ENCODE measurements at places on chromosomes 5 and 9.

DNA sequence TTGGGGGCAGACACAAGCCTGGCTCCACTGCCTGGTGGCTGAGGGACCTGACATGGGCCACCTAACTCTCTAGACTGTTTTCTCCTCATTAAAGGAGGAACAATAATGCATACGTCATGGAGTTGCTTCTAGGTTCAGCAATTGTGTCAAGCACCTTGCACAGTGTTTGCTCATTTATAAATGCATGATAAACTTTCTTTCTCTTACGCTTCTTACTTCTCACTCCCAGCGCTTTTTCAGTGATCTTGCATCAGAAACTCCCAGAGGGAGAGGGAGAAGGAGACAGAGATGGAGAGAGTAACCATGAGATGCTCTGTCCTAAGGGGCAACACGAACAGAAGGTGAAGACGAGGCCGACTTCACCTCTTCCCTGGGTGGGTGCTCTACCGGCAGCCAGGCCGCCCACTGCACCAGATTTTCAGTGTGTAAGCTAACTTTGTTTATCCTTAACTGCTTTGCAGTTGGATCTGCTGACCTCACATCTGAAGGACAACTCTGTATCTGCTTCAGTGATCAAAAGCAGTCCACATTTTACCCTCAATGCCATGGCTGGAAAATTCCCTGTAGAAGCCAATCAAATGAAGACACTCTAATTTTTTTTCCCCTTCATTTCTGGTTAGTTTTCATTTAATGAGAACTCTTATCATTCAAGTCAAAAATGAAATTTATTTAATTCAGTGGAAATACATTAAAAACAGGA is 35.3 kb downstream of the MED27 start:
- DNase-seq = no peak

DNA sequence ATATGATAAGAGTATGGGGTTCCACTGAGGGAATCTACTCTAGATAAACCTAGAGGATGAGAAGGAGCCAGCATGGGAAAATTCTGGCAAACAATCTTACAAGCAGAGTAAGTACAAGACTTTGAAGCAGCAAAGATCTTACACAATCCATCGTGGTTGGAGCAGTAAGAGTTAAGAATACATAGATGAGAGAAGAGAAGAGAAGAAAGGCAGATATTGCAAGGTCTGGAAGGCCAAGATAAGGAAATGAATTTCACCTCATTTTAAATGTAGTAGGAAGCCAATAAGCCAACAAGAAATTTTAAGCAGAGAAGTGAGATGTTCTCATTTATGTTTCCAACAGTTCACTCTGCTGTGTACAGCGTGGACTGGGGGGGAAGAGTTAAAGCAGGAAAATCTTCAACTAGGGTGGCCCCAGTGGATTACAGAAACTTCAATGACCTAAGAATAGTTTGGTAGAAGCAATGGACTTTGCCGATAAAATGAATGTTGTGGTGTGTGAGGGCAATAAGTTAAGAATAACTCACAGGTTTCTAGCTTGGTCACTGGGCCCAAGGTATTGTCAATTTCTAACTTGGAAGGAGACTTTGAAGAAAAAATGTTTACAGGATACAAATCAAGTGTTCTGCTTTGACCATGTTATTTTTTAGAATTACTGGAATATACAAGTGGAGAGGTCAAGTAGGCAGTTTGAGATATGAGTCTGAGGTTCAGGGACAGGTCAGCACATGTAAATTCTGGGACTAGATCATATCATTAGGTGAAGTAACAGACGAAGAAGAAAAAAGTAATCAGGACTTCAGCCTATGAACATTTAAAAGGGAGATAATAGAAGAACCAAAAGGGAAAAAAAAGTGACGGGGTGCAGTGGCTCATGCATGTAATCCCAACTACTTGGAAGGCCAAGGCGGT is 12.1 kb upstream of the ISOC1 start:
- no peak for DNase-seq

DNA sequence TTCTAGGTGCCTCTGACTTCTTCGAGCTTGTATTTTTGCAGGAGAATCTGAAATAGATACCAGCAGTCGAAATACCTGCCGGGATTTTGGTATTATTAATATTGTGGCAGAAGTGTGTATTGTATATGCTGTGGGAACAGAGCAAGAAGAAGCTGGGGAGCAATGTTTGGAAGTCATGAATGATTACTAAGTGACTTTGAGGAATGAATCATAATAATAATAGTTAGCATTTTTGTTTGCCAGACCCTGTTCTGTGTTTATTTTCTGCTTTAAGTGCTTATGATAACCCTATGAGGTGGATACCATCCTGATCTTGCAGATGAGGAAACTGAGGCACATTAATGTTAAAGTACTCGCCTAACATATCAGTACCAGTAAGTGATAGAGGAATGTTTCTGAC is 32.4 kb downstream of the RAB24 start:
- no peak for DNase-seq

- no peak for DNase-seq
These were observed 107.9 kb downstream of the RASGRF2 start for GRCh38 chr5:81068063-81068462.

- no peak for DNase-seq
These were observed 20.0 kb downstream of the C5orf47 start for GRCh38 chr5:174008922-174009321.

DNA sequence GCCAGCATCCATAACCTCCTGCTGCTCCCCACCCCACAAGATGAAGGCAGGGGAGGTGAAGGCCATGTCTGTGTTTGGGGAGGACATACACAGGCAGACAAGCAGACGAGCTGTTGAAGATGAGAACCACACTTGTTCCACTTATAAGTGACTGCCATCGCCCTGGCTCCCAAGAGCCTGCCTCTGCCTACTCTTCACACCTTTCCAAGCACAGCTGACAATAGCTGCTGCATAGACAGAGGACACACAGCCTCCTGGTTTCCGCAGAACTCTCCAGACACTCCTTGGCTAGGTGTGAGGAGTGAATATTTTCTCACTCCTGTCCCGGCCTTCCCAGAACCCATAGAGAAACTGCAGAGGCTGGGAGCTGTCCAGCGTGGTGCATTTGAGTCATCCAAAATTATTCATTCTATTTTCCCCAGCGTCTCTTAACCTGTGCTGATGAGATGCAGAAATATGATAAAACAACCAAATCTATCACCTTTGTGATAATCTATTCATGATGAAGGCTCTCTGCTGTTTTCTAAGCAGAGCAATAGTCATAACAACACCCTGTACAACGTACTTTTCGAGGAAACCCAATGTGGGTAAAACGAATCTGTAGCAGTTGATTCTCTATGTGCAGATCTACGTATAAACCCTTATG is 24.7 kb downstream of the KLF9 start:
- DNase-seq = no peak

- DNase-seq = no peak
These were observed 11.8 kb downstream of the NR5A1 start for GRCh38 chr9:124495126-124496074.

DNA sequence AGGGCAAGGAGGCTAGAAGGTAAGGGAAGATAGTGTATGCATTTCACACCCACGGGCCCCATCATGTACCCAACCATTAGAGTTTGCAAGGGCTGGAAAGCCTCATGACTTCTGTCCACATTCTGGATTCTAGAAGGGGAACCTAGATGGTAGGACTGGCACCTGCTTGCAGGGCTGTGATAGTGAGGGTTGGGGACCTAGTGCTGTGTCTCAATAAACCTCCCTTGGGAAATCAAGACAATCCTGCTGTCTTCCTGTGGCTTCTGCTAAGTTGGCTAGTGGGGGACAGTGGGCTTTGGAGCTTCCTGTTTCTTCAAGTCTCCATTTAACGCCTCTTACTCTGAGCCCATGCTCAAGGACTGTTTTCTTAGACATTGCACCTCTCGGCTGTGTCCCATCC is 43.6 kb upstream of the SYNPO start:
- no peak for DNase-seq

DNA sequence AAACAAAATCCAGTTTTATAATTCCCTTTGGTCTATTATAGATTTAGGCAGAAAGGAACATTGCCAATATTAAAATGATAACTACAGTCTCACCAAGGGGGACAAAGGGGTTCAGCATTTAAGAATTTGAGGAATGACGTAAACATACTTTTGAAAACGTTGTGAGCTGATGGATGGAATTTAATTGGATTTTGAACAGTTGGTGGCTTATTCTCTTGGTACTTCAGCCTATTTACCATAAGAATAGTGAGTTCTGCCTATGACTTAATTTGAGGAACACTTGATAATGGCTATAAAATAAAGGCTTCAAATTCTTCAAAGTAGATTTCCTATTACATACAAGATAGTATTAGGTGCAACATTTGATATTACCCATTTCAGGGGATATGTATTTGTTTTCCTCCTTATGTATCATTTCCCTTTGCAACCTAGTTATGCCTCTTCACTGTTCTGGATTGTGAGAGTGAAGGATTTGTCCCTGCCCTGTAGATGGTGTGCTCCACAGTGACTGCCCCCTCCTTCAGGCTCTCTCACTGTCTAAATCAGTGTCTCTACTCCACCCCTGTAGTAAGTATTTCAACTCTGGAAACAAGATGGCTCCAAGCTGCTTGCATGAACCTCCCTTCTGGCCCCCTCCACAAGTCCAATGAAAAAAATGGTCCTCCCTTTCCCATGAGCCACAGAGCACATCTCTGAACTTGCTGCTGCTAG is 225.6 kb downstream of the ARHGEF28 start:
- DNase-seq = no peak

GRCh38 chr5:14327624-14328023 is 184.5 kb downstream of the TRIO start:
- no peak for DNase-seq

DNA sequence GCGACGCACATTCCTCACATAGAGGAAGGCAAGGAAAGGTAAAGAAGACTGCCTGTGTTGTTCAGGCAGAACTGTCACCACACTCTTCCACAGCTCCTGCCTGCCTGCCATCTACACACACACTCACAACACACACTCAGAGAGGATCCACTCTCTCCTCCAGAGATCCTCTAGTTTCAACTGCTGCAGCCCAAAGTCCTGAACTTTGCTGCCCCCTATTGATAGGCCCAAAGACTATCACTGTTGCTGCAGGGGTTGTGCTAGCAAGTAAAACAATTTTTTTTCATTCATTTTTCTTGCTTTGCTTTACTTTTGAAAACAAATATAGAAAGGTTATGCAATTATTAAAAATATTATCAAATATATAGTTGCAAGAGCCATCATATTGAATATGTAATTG is 5.9 kb upstream of the CFAP90 start:
- DNase-seq = peak; percentile 31

DNA sequence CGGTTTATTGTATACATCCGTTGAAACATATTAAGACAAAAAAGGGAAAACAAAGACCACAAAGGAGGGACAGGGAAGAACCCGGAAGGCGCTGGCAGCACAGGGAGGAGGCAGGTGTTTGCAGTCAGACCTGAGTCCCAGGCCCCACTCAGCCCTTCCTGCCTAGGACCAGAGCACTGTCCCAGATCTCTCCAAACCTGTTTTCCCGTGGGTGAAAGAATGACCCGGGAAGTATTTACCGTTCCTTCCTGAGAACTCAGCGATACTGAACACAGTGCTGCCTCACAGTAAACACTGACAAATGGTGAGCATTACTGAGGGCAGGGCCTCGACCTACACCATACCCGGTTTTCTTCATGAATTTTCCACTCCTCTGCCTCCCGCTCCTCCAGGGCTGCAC is 1.2 kb downstream of the ABO start:
- DNase-seq = no peak

DNA sequence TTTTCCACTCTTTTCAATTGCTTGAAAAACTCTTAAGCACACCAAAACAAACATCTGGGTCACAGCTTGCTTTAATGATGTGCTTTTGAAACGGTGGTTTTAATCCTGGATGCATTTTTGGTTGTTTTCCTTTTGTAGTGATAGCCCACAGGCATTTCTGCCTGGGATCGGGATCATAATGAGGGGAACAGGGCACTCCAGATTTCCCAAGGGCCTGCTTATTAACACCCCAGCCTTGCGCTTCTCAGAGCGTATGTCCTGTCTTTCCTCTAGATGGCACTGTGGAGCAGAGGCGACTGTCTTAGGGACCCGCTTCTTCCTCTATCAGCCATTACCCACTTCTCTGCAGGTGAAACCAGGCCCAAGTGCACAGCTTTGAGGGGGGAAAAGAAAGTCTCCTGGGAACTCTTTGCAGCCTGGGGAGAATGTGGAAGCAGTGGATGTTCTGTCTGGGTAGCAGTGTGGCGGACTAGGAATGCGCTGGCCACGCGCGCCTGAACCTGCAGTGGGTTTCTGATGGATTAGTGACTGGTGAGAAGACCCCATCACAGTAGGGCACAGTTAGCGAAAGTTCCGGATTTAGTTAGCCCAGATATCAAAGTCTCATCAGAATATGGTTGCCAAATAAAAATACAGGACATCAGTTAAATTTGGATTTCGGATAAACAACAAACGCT is 190.1 kb downstream of the GNA14 start:
- peak; percentile 22 for DNase-seq

DNA sequence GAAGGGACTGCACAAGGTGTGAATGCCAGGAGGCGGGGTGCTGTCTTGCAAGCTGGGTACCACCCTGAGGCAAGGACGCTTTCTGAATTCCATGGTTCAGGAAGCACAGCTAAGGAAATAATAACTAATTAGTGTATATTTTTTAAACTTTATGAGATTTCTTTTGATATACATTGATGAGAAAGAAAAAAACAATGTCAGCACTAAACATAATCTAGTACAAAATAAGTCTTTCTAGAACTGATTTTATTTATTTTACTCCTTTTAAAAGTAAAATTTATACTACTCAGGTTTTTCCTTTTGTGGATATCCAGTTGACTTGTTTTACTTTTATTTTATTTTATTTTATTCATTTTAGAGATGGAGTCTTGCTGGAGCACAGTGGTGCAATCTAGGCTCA is 3.6 kb downstream of the DNAJC21 start:
- no peak for DNase-seq

- DNase-seq = no peak
These were observed 1100.4 kb upstream of the EDIL3 start for GRCh38 chr5:85484982-85485574.

DNA sequence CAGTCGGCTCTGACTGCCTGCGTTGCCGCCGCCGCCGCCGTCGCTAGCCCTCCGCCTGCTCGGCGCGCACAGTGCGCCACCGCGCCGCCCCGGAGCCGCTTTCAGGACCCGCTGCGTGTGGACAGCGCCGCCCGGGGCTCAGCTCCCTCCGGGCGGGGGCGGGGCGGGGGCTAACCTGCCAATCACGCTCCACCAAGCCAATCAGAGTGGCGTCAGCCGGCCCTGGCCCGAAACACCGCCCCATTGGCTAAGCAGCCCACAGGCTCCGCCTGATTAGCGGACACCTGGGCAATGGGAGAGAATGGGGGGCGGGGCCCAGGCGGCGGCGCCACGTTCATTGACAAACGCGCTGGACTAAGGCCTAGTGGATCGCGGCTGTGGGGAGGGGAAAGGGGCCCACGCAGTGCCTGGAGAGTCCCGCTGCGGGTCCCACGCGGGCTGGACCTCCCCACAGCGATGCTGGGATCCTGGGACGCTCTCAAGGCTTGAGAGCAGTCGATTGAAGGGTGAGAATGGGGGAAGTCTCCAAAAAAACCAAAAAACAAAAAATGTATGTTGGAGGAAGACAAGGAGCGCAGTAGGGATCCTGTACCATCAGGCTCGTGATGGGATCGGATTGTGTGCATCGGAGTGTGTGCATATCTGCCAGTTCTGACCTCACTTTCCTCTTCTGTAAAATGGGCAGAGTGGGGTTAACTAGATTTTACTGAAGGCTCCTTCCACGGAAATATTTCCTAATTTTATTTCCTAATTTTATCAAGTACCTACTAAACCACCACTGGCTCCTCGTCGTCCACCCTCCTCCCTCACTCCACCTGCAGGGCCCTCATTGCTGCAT is 6.3 kb downstream of the PAX5 start:
- peak; percentile 58 for DNase-seq

- peak; percentile 18 for DNase-seq
These were observed 96.5 kb downstream of the ARHGAP26 start for GRCh38 chr5:142866563-142867275.
